Right cardiac atrium (tissue), 5 donors: ENCODE measurements at places on chromosomes 5 and 9. TPM values are rescaled to one million over a fixed set of nuclear protein-coding genes. Genes with fewer than 3 reads are reported as not detected.

The GDA gene
- not detected for total RNA-seq

The SCGB3A2 gene
- total RNA-seq = not detected

DNA sequence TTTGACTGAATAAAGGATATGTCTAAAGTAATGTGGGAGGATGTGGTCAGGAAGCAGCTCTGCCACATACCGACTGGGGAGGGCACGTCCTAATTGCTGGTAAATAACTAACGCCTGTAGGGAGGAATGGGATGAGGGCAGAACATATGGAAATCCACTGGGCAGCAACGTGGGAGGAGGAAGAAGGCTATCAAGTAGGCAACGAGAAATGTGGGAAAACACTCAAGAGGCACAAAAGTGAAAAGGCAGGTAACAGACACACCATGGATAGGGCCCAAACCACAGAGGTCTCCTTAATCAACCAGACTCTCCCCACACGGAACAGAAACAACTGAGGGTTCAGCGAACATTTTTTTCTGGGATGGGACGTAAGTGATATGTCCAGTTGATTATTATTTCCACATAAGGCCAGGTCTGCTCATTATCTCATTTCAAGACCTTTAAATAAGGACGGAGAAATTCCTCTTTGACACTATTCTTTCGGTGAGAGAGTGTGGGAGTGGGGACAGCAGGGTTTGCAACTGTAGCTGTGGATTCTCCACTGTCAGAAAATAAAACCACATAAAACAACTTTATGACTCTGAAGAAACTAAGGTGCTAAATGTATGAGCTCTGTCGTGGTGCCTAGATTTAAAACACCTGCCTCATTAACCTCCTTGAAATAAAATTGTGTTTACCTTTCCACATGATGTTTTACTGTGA is 17.0 kb downstream of the IARS1 start:
- no peak for DNase-seq

- no peak for DNase-seq
Measured at GRCh38 chr5:148394587-148395019, 10.8 kb downstream of the FBXO38 start.

DNA sequence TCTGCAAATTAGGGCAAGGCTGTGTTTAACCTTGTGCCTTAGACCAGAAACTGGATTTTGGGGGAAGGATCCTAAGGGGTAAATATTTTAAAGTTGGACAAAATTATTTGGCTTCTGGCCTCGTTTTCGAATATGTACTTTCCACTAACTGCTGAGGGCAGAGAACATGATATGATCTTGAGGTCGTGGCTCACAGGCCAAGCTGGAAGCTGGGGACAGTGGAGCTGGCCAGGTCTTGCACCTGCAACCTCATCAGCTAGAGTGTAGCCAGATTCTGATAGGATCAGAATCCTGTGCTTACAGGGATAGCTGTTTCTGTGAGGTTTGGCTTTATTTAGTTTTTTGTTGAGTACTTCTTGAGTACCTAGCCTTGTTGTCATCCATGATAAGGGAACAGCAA is 24.9 kb downstream of the MAN2A1 start:
- no peak for DNase-seq

DNA sequence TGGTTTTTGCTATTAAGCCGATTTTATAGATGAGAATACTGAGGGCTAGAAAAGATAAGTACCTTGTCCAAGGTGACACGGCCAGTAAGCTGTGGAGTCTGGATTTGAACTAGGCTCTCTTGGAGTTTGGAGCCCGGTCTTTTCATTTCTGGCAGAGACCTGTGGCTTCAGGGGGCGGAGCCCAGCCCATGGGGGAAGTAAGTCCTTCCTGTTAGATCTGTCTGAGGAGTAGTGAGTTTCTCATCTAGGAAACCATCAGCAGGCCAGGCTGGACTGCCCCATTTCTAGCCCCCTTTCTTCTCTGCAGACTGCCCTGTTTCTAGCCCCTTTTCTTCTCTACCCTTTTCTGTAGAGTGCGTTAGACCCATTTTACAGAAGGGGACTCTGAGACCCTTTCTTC is 521 bp upstream of the PTGS1 start:
- no peak for DNase-seq

GRCh38 chr9:36788534-36788933 is 215.8 kb downstream of the MELK start:
- DNase-seq = no peak

DNA sequence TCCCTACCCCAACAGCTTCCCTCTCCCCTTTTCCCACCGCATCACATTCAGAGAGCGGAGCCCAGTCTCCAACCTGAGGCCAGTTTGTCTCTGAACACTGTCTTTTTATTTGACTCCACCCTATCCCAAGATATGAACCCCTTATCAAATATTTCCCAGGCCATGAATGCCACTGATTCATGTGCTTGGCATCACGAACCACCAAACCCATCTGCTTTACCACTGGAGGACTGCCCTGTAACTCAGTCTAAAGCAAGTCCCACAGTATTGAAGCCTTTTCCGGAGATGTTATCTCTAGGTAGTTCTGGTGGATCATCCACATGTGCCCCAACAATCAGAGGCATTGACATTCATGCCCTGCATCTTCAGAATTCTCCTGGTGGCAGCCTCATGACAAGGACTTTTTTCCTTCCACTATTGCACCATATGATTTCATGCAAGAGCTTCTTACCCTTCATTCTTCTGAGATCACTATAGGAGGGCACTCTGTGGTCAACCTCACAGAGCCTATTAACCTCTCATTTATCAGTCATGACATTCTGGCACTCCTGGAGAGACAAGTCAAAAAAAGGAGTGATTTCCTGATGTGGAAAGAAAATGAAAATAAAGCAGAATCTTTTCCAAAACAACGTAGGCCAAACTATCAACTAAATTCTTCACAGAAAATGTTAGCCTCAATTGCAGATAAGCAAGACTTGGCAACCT is 12.3 kb upstream of the SPATA31D4 start:
- DNase-seq = no peak

- no peak for DNase-seq
Measured at GRCh38 chr9:126420135-126420534, 93.5 kb downstream of the MVB12B start.
